Breast epithelium (tissue), 4 donors: ENCODE measurements at places on chromosomes 6 and 20. TPM values are rescaled to one million over a fixed set of nuclear protein-coding genes. Genes with fewer than 3 reads are reported as not detected.

Gene MEP1A
- not detected for total RNA-seq

DNA sequence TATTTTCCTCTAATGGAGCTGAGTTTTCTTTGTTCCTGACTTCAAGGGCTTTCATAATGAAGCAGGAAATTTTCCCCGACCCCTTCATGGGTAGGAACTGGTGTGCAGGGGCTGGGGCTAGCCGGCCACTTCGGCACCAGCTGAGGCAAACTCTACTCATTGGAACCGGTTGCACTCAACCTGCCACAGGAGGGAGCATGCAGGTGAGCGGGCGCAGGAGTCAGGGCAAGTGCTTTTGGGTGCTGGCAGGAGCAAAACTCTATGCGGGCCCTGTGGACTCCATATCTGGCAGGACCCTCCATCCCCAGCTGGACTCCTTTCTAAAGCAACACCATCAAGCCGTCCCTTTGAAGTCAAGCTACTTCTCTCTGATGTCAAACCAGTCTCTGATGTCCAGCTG lies 244.2 kb downstream of the EPM2A start:
- H3K4me1 ChIP-seq = no peaks in the 10 kb centered on the region
- H3K4me3 ChIP-seq = no peak overlapping the region
- H3K27me3 ChIP-seq = no peaks in the 10 kb centered on the region
- H3K36me3 ChIP-seq = no peaks in the 10 kb centered on the region
- DNase-seq = no peak
- H3K27ac ChIP-seq = no peak overlapping the region

- H3K36me3 ChIP-seq = no peaks in the 10 kb centered on the region
- H3K4me1 ChIP-seq = no peaks in the 10 kb centered on the region
- H3K27me3 ChIP-seq = no peaks in the 10 kb centered on the region
These were observed 1.5 kb upstream of the GMEB2 start for GRCh38 chr20:63628246-63628975.

DNA sequence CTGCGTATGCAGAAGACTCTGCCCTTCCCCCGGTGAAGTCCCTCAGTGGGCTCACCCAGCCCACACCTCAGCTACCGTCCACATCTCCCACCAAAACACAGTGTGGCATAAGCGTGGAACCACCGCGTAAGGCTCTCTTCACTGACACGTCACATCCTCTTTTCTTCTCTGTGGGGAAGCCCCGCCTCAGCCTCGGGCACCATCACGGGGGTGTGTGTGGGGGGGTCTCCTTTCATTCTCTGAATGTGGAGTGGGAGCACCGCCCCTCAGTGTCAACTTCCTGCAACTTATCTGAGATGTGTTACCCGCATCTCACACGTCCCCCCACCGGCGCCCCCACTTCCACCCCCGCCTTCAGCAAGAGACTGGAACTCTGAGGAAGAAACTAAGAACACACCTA lies 388.4 kb upstream of the JARID2 start:
- H3K4me3 ChIP-seq = no peak overlapping the region
- no peak overlapping the region for H3K27ac ChIP-seq
- H3K36me3 ChIP-seq = no peaks in the 10 kb centered on the region
- H3K4me1 ChIP-seq = no peaks in the 10 kb centered on the region
- no peaks in the 10 kb centered on the region for H3K27me3 ChIP-seq

DNA sequence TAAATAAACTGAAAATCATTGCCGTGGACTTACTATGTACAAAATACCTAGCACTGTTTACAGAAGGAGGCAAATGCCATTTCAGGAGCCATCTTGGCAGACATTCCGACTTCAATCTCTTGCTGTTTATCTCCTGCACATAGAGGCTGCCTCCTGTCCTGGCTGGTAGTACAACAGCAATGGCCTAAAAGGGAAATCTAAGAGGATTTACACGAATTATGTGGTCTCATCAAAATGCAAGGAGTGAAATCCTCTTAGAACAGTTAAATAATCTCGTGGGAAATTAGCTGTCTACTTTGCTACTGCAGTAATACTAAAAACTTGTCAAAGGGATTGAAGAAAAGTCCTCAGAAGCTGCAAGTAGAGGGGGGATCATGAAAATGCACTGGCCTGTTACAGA lies 82.2 kb upstream of the SLC2A12 start:
- H3K4me3 ChIP-seq = no peak overlapping the region
- no peak for DNase-seq
- no peak overlapping the region for H3K27ac ChIP-seq
- no peaks in the 10 kb centered on the region for H3K36me3 ChIP-seq

DNA sequence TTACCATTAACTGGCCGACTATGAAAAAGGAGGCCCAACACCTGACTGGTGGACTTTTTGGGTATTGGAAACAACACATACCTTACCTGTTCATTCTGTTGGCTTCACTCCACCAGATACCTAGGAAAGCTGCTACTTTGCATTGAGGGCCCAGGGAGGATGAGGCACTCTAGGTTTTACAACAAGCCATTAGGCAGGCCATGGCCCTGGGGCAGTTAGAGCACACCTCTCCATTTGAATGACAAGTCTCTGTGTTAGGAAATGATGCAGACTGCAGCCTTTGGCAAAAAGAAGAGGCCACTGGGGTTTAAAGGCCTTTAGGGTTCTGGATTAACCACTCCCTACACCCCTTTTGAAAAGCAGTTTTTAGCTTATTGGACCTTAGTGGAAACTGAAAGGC lies 144.3 kb downstream of the OR2B2 start:
- H3K36me3 ChIP-seq = no peaks in the 10 kb centered on the region
- no peak overlapping the region for H3K27ac ChIP-seq
- no peak overlapping the region for H3K4me3 ChIP-seq
- peaks cover 16% of the 10 kb centered on the region for H3K27me3 ChIP-seq
- DNase-seq = no peak

DNA sequence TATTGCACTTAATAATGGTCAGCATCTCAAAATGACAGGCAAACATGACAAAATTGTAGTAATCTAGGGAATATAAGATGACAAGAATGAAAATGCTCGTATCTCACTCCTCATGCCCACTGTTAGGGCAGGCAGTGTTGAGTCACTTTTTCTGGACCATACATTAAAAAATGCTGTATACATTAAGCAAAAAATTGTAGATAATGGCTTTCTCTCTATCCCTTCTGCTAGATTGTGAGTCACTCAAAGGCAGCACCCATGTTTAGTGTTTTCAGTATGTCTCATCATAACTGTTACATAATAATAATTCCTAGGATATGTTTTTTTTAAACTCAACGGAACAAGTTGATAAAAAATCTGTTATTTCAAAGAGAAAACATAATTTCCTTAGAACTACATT lies 199.3 kb downstream of the TENT5A start:
- H3K27ac ChIP-seq = no peak overlapping the region
- no peaks in the 10 kb centered on the region for H3K4me1 ChIP-seq
- DNase-seq = no peak
- no peak overlapping the region for H3K4me3 ChIP-seq
- H3K27me3 ChIP-seq = no peaks in the 10 kb centered on the region
- no peaks in the 10 kb centered on the region for H3K36me3 ChIP-seq

DNA sequence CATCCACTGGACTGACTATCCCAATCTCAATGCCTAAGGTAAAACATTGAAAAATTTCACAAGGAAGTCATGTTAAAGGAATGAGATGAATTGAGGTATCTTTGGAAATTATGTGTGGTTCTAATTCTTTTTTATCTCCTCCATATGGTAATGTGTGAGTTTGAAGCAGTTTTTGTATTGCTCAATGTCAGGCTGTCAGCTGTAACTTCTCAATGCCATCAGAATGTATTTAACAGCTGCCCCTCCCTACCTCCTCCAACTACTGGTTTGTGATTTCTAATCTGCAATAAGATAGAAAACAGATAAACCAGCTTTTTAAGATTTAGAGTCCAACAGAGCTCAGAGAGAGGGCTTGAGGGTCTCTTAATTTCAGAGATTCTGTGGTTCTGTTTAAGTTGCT lies 1005.8 kb upstream of the ADGRB3 start:
- no peaks in the 10 kb centered on the region for H3K36me3 ChIP-seq
- DNase-seq = no peak
- H3K4me1 ChIP-seq = no peaks in the 10 kb centered on the region

Gene FAM229B
- total RNA-seq = 6.3 TPM

- peak overlapping the region; percentile 40 for H3K27ac ChIP-seq
- no peaks in the 10 kb centered on the region for H3K27me3 ChIP-seq
- DNase-seq = peak; percentile 65
- no peaks in the 10 kb centered on the region for H3K36me3 ChIP-seq
These were observed 101.4 kb upstream of the AGPAT4 start for GRCh38 chr6:161374971-161375873.

DNA sequence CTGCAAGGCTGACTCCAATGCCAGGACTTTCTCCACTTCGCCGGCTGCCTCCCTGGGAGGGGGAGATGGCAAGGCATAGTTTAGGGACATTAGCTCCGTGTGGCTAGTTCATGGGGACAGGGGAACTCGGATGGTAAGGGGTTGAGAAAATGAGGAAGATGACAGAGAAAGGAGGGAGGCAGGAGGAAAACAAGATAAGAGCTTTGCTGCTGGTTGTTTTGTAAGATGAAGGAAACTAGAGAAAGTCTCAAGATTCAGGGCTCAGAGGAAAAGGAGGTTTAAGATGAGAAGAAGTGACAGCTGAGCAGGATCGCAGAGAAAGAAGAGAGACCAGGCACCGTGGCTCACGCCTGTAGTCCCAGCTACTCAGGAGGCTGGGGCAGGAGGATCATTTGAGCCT lies 180.9 kb upstream of the RREB1 start:
- no peak overlapping the region for H3K27ac ChIP-seq
- no peaks in the 10 kb centered on the region for H3K4me1 ChIP-seq
- no peak for DNase-seq

DNA sequence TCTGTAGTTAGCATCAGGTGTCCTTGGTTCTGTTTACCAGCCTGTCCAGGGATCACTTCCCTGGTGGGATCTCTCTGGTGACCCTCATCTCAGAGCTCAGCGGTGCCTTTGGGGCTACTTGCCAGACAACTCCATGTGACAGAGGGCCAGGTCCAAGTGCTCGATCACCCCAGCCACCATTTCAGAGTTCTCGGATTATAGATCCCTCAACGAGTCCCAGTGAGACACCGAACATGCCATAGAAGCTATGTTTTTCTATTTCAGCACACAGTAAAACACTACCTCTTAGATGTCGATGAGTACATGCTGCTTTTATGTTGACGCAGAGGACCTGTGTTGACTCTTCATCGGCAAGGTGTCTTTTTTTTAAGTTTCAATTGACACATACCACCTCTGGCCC lies 170.1 kb upstream of the AKAP12 start:
- H3K27me3 ChIP-seq = no peaks in the 10 kb centered on the region
- H3K4me3 ChIP-seq = no peak overlapping the region
- H3K27ac ChIP-seq = peak overlapping the region; percentile 76
- no peak for DNase-seq
- H3K36me3 ChIP-seq = no peaks in the 10 kb centered on the region

GRCh38 chr6:43515808-43516207 lies 918 bp downstream of the YIPF3 start:
- H3K27me3 ChIP-seq = no peaks in the 10 kb centered on the region
- peaks cover 14% of the 10 kb centered on the region for H3K4me1 ChIP-seq
- peak overlapping the region; percentile 95 for H3K4me3 ChIP-seq
- peaks cover 16% of the 10 kb centered on the region for H3K36me3 ChIP-seq
- DNase-seq = no peak

DNA sequence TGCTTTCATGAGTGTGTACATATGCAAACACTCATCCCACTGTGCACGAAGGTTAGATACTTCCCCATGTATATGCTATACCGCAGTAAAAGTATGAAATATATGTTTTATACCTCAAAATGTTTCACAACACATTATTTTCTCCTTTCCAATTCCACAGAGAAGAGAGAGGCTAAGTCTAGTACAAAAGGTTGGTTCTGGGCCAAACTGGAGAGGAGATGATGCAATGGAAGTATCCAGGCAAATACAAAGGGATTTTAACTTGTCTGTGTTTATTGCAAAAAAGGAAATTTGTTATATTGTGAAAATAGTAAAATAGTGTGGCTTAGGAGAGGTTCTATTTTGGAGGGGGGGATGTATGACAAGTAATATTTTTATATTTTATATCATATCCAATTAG lies 112.6 kb downstream of the PLCB1 start:
- no peaks in the 10 kb centered on the region for H3K27me3 ChIP-seq
- DNase-seq = peak; percentile 40
- no peaks in the 10 kb centered on the region for H3K36me3 ChIP-seq
- H3K4me3 ChIP-seq = no peak overlapping the region
- peak overlapping the region; percentile 14 for H3K27ac ChIP-seq

- H3K36me3 ChIP-seq = no peaks in the 10 kb centered on the region
- no peaks in the 10 kb centered on the region for H3K4me1 ChIP-seq
These were observed 7.6 kb downstream of the TREM1 start for GRCh38 chr6:41278699-41279405.

Gene PFDN6
- 26.9 TPM for total RNA-seq

Gene TMEM74B
- 0.73 TPM for total RNA-seq

DNA sequence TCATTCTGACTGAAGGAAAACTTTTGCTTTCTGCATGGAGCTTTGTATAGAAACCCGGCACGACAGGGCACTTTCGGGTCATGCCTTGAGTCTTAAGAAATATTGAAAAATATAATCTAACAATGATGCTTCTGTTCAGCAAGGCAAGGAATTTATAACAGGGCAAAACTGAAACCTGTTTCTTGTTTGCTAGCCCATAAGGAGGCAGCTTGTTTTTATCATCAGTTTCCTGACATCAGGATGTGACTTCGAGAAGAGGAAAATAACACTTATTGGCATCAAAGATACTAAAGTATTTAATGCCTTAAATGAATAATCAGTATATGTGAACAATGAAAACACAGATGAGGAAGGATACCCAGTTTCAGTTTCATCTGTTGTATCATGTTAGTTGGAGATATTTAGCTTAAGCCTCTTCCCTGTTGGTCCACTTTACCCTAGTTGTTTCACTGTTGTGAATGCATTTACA lies 146.5 kb downstream of the CDKAL1 start:
- no peaks in the 10 kb centered on the region for H3K27me3 ChIP-seq
- no peaks in the 10 kb centered on the region for H3K36me3 ChIP-seq
- no peak overlapping the region for H3K4me3 ChIP-seq
- H3K4me1 ChIP-seq = no peaks in the 10 kb centered on the region

DNA sequence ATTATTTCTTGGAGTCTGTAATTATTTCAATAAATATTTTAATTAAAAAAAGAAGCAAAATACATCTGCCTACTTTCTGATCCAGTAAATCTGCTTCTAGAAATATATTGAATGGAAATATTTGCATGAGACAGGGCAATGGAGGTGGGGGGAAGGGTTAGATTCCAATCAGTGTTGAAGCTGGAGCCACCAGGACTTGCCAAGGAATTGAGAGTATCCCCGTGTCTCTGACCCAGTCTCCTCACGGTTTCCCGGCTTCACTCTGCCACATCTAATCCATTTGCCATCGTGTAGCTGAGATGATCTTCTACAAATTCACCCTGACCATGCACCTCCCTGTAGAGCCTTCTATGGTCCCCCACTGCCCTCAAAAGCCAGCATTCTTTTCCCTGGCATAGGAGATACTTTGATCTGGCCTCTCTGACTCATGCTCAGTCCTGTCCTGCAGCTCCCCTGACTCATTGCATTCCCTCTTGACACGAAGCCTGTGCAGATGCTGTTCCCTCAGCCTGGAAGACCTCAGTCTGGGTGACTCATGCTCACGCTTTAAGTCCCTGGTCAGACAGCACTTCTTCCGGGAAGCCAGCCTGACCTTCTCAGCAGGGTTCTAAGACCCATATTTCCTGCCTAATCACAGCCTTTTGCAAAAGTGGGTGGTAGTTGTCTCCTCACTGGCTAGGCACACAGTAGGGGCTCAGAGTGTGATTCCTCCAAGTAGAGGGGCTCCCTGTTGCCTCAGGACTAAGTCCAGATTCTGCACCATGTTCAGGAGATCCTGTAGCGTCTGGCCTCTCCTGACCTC lies 23.0 kb upstream of the FKBP1A start:
- no peaks in the 10 kb centered on the region for H3K4me1 ChIP-seq
- H3K27ac ChIP-seq = no peak overlapping the region
- H3K4me3 ChIP-seq = no peak overlapping the region
- H3K36me3 ChIP-seq = no peaks in the 10 kb centered on the region
- H3K27me3 ChIP-seq = no peaks in the 10 kb centered on the region

Gene PDYN
- not detected for total RNA-seq

Gene EYS
- total RNA-seq = 1.3 TPM
